Mesothelial cell of epicardium (in vitro differentiated cells): ENCODE measurements at places on chromosomes 13 and 19. TPM values are rescaled to one million over a fixed set of nuclear protein-coding genes. Genes with fewer than 3 reads are reported as not detected.

Gene GSX1
- total RNA-seq, result not detected in 3 replicates

Gene A1BG
- 12.3 to 15.5 TPM (median 13.1 TPM) in 3 replicates for total RNA-seq

Gene GIPC3
- 0.07 to 0.11 TPM (median 0.09 TPM) in 3 replicates for total RNA-seq

Gene ATP4A
- 0.11 to 0.22 TPM (median 0.16 TPM) in 3 replicates for total RNA-seq

Gene PGLYRP1
- not detected in 3 replicates for total RNA-seq

Gene CEACAM1
- 0.66 to 1.4 TPM (median 1.3 TPM) in 3 replicates for total RNA-seq
